ENCODE measurements at places on chromosomes 3 and 15.

- DNase-seq: no peak
These were observed 190.6 kb downstream of the MFSD1 start for GRCh38 chr3:158992463-158992862.

DNA sequence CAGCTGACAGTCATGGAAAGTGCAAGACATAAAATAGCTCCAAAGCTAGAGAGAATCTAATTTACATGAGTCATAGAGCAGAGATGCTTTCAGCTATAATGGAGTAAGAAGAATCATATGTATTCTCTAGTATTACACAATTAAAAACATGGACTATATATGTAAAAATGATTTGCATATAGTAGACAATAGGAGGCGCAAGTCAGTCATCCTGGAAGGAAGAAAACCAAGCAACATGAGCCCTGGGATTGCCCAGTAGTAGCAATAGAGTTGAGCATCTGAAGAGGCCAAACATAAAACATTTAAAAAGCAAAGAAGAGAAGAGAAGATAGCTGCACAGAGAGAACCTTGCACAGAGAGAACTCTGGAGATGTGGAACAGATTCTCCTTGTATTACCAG lies 455.0 kb downstream of the EPHA3 start:
- DNase-seq: peak; percentile 36

DNA sequence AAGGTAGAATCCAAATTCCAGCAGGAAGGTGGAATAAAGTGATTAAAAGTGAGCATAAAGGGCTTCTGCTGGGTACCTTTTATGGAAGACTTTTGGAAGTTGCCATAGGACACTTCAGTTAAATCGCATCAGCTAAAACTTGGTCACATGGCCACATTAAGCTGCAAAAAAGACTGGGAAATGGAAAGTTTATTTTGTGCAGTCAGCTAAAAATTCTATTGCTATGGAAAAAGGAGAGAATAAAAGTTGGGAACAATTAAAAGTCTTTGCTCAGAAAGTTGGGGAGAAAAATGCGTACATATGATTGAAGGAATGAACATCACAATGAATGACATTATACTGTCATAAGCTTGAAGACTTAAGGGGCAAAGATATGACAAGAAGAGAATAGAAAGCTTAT lies 49.3 kb downstream of the FGF7 start:
- DNase-seq: no peak

DNA sequence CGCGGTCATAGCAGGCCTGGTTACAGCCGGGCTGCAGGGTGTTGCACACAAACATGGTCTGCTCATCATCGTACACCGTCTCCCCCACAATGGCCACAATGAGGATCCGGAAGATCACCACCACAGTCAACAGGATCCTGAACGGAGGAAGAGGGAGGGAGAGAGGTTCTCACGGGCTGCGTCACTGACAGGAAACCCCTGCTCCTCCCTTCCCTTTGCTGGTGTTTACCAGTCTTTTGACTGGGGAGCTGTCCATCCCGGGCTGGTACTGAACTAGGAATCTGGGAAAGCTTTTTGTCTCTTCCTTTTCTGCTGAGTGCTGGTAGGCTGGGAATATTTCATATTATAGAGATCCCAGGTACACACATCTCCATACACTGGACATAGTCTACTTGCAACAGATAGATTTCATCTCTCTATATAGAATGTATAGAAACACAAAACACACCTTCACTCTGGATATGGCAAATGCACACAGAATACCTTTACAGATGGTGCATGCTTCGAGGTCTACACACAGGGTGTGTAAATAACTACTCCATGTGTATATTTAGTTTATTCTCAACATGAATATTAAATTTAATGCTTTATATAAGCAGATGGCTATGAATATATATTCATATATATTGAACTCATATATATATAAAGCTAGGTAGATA lies 1.4 kb downstream of the GJD2 start:
- DNase-seq: peak; percentile 45

DNA sequence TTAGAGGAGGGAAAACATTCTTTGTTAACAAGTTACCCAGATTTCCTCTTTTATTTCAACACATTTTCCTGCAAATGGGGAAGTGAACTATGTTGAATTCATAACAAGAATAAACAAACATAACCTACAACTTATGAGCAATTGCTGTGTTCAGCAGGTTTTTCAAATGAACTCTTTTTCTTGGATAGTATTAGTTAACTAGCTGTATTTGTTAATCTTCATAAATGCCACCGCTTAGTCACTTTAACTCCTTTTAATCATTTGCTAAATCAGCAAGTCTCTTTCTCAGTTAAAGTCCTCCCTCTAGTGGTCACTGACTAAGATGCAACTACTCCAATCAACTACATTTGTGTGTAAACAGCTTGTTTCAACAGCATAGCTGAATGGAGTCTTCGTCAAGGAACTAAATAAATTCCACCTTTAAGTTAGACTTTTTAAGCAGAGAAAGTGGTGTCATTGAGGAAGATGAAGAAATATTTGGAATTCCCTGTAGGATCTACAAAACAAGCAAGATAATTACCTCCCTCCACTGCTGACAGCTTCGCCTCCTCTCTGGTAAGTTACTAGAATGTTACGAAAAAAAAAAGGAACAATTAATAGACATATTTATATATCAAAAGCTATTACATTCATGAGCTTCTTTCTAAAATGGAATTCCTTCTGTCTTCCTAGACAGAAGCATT lies 1122.0 kb downstream of the ROBO1 start:
- peak; percentile 69 for DNase-seq

GRCh38 chr3:149816311-149816710 lies 3.3 kb downstream of the RNF13 start:
- DNase-seq: no peak

- no peak for DNase-seq
These were observed 160.9 kb downstream of the TIGIT start for GRCh38 chr3:114454551-114455251.

DNA sequence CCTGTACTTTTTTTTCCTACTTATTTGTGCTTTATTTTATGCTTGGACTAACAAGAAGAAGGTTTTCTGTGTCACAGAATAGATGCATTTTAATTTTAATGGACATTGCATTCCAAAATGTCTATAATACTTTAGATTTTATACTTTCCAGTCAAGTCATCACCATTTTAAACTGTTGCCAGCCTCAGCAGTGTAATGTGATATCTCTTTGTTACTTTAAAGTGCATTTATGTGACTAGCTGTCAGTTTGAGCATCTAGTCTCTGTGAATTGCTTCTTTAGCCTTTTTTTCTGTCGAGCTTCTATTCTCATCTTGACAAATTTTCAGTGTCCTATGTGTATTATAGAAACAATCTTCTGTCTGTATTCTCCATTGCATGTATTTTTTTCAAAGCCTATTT lies 511.4 kb upstream of the CBLB start:
- DNase-seq: no peak

DNA sequence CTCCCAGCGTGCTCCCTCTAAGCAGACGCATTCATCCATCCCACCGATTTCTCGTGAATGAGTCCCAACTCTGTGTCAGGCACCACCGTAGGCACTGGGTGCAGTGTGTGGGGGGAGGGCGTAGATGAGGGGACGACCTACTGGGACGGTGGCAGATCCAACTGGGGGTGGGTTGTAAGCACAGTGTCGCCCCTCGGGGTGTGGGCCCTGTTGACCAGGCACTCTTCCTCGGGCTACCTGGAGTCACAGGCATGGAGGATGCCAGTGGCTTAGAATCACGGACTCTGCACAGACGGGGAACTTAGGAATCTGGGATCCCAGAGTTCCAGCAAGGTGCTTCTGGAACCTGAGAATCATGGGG lies 66.2 kb downstream of the SLC6A6 start:
- DNase-seq: no peak

DNA sequence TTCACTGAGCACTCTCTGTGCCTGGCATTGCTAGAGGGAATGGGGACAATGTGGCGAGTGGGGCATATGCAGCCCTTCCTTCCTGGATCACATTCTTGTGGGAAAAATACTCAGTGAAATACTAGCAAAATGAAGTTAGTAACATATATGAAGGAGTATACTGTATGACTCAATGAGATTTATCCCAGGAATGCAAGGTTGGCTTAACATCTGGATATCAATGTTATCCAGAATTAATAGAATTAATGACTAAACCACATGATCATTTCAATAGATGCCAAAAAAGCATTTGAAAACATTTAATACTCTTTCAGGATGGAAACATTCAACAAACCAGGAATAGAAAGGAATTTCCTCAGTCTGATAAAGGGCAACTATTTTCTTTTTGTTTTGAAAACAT lies 27.5 kb downstream of the AMOTL2 start:
- no peak for DNase-seq

GRCh38 chr3:65548848-65549625 lies 489.7 kb downstream of the MAGI1 start:
- no peak for DNase-seq

GRCh38 chr15:94404733-94405283 lies 173.4 kb downstream of the MCTP2 start:
- no peak for DNase-seq

GRCh38 chr3:192303235-192303634 lies 424.1 kb downstream of the FGF12 start:
- DNase-seq: no peak

DNA sequence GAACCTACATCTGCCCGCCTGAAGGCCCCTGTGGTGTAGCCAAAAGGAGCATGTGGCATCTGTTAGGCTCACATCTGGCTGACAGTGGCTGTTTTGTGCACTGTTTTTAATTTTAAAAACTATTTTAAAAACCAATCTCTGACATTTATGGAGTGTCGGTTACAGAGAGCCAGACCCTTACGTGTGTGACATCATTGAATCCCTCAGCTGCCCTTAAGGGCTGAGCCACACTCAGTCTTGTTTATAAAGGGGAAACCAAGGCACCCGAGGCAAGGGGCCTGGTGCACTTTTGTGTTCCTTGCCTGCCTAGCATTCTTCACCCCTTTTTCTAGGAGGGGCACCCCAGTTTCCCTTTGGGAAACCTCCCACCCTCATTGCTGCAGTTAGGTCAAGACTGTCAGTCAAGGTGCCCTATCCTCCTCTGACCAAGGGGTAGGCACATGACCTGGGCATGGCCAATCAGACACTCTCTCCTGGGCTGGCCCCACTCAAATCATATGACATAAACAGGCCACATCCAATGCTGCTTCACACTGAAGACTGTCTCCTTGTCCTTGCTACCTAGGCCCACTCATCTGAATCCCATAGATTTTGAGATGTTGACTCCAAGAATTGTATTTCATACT lies 105.3 kb downstream of the LSM3 start:
- no peak for DNase-seq

- DNase-seq: no peak
These were observed 4.2 kb upstream of the BTLA start for GRCh38 chr3:112503304-112503972.

- DNase-seq: peak; percentile 39
These were observed 77.4 kb downstream of the SNRK start for GRCh38 chr3:43363621-43364266.

DNA sequence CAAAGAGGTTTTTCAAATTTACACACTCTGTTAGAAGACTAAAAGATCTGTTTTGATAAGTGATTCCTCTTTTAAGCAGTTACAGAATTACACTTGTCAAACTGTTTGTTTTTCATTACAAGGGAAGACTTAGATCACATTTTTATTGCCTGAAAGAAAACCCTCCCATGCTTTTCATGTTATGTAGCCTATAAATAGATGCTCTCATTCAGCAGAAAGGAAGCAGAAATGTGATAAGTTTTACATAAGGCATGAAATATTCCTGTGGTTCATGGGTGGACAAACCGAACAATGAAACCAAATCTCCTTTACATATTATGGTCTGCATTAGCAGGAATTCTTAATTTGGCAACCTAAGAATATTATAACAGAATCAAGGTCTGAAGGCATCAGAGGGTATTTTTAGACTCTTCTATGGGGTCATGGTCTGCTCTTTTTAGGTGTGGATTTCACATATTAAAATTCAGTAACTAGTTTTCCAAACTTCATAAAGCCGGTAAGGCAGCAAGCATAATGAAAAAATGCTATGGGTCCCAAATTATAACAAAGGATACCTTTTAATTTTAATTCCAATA lies 37.3 kb upstream of the FXR1 start:
- no peak for DNase-seq

DNA sequence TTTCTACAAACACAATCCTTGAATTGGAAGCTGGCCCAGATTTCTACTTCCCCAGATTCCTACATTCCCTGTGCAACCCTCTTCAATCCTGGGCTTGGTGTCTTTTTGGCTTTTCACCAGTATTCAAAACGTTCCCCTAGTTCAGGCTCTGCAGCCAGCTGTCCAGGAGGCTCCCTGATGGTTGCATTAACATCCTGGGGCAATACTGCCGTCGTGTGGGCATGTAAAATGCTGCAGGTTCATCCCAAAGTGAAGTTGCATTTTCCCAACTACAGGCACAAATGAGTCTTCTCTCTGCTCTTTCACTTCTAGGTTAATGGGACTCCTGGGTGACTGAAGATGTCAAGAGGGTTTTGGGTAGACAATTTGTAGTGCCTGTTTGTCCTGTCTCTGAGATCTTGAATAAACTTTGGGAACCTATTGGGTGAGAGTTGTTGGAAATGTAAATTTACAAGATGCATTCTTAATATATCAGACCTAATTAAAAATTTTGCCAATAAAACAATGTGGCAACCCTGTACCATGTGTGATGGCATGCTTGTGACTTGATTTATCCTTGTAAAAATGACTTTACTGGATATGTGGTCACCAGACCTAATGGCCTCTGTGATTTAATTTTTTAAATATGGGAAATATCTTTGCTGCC lies 28.6 kb downstream of the SOX14 start:
- DNase-seq: peak; percentile 43

DNA sequence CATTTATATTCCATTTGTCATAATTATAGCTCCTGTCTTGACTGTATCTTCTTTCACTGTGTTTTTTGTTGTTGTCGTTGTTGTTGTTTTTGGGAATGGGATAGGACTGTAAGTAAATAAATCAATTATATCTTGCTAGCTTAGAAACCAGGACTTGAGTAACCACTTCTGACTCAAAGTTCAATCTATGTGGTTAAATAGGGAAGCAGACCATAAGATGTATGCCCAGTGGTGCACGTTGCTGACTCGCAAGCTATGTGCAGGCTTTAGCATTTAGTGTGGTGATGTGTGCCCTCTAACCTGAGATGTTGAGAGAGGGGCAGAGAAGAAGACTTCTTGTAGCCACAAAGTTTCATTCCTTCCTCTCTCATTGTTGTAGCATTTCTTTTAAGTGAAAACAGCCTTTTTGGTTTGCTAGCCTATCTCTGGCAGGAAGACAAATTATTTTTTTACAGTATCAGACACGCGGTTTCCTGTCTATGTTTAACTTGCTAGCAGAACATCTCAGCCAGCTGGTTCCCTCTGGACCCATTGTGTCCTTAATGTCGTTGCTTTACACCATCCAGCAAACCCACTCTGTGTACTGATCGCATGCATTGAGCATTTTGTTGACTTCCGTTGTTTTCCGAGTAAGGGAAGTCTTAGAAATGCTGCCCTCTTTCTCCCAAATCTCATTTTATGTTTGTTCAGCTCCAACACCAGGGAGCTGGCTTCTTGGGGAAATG lies 52.1 kb downstream of the TGFBR2 start:
- DNase-seq: peak; percentile 81

GRCh38 chr3:171177056-171177455 lies 150.5 kb upstream of the SLC2A2 start:
- DNase-seq: no peak

GRCh38 chr3:114953800-114954199 lies 193.3 kb downstream of the ZBTB20 start:
- DNase-seq: no peak

- peak; percentile 39 for DNase-seq
These were observed 278.9 kb downstream of the KLF13 start for GRCh38 chr15:31605467-31605931.

Measured in HCEC 1CT (cell line).